Cortex of kidney (tissue), 1 donor: ENCODE measurements at places on chromosomes 3 and 15.

DNA sequence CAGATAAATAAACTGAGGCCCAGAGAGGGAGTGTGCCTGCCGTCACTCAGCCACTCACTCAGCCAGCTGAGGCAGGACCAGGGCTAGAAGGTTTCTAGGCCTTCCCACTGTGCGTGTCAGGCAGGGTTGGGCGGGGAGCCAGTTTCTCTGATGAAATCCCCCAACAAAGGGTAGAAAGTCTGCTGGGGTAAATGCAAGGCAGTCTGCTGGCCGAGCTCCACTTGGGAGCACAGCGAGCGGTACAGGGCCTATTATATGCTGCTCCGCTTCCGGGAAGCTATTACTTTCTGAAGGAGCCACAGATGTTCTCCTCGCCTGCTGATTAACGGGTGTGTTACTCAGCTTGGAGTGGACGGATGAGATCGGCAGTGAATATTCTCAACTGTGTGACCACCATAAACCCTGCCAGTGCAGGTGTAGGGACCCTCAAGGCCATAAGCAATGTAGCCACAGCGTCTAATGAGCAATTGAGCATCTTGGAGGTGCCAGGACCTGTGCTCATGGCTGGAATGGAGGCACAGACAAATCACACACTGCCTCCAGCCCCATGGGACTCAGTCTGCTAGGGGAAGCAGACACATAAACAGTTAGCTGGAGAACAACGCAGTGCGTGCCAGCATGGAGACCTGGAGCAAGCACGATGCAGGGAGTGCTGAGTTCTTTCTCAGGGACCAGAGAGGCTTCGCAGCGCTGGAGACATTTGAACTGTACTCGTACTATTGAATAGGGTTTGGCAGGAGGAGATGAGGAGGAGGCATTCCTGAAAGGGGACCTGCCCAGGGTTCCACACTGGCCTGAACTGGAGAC is 42.1 kb downstream of the CORO2B start:
- no peak for DNase-seq

GRCh38 chr3:120749843-120750242 is 7.3 kb downstream of the GTF2E1 start:
- no peak for DNase-seq

GRCh38 chr3:120855665-120856437 is 52.2 kb upstream of the STXBP5L start:
- no peak for DNase-seq

DNA sequence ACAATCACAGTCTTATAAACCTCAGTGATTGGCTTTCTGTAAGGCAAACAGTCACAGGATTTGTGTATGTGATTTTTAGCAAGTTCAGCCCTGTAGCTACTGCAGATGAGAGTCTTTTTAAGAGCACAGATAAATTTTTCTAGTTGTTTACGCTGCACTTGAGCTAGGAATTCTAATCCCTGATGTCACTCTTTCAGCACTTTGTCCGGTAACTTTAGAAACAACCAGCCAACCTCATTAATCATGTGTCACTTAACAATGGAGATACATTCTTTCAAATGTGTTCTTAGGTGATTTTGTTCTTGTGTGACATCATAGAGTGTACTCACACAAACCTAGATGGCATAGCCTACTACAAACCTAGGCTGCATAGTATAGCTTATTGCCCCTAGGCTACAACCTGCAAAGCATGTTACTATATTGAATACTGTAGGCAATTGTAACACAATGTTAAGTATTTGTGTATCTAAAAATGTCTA is 36.8 kb upstream of the GOLGA6L2 start:
- no peak for DNase-seq

DNA sequence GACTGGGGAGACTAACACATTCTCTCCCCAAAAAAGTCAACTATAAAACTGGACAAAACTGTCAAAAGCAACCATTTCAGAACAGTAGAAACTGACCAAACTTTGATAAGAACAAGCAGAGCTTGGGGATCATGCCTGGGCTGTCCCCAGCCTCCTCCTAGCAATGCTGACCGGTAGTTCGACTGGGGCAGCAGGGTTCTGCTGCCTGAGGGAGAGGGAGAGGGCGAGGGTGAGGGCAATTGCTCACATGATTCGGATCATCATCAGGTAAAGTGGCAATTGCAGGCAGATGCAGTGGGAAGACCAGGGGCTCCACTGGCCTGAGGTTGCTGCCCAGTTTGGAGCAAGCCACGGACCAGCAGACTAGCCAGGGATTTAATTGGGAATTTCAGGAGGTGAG is 88.6 kb downstream of the OSBPL10 start:
- no peak for DNase-seq

GRCh38 chr3:20280257-20280656 is 94.3 kb upstream of the SGO1 start:
- DNase-seq: no peak

DNA sequence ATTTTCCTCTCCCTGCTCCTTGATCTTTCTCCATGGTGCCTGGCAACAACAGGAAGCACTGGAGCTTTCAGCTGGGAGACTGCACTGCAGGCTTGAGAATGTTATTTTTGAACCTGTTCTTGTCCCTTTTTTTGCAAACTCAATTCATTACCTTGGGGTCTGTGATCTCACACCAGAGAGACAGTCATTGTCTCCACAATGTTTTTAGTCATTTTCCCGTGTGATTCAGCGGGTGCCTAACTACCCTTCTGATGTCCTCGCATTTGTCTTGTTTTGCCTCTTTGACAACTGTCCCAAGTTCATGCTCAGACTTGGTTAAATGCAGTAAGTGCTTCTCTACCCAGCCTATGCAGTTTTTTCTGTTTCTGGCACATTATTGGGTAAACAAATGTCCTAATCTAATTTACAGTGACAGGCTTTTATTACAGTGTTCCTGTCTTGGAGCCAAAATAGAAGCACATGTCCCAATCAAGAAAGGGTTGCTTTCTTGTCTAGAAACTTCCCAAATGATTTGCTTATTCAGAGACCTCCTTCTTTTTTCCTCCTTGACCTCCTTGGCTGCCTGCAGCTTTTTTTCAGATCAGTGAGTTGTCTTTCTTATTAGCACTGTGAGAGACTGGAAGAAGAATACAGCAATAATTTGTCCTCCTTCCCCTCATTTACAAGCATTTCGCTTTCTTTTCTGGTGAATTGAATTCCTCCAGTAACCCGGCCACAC is 162.4 kb downstream of the NSUN3 start:
- DNase-seq: no peak

GRCh38 chr3:32869513-32870047 is 51.8 kb downstream of the TRIM71 start:
- DNase-seq: no peak

DNA sequence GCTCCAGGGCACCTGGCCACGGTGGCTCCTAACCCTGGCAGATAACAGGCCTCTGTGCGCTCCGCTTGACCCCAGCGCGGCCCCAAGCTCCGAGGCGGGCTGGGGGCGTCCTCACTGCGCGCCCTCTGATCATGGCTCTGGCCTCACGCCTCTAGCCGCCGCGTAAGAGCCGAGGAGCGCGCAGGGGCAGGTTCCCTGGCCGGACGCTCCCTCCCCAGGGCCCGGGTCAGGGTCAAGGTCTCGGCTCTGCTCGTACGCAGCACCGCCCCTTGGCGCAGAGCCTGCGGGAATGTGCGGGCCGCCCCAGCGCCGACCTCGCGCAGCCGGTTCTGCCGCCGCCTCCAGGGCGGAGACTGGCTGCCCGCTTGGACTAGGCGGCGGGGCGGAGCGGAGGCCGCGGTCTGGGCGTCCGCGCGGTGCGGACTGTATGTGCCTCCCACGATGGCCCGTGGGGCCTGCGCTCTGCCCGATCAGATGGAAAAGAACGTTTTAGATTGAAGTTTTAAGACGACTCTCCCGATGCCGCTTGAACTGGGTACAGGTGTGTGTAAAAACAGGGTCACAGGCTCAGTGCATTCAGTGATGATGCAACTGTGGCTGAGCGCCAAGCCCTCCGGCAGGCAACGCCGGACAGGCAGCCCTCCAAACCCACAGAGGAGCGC is 40.8 kb downstream of the CHST14 start:
- no peak for DNase-seq

- no peak for DNase-seq
Observed at GRCh38 chr15:92079047-92079446, 225.5 kb downstream of the SLCO3A1 start.

DNA sequence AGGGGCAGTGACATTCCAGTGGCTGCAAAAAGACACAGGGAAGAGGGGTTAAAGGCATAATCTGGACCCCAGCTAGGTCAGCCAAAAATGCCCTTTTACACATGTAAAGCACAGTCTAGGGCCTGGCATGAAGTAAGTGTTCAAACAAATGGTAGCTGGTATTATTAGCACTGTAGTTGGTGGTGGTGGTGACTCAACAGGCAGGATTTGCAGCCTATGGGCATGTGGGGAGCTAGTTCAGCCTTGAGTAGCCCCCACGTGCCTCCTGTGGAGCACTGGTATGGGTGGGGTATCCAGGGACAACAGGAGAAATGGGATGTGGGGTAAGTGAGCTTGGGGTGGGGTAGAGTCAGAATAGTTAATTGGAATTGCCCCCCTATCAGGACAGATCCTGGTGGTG is 27.6 kb downstream of the DNASE1L3 start:
- DNase-seq: no peak

GRCh38 chr3:23713641-23714040 is 92.1 kb upstream of the UBE2E1 start:
- DNase-seq: no peak

GRCh38 chr3:40885430-40885829 is 313.9 kb upstream of the CTNNB1 start:
- no peak for DNase-seq

DNA sequence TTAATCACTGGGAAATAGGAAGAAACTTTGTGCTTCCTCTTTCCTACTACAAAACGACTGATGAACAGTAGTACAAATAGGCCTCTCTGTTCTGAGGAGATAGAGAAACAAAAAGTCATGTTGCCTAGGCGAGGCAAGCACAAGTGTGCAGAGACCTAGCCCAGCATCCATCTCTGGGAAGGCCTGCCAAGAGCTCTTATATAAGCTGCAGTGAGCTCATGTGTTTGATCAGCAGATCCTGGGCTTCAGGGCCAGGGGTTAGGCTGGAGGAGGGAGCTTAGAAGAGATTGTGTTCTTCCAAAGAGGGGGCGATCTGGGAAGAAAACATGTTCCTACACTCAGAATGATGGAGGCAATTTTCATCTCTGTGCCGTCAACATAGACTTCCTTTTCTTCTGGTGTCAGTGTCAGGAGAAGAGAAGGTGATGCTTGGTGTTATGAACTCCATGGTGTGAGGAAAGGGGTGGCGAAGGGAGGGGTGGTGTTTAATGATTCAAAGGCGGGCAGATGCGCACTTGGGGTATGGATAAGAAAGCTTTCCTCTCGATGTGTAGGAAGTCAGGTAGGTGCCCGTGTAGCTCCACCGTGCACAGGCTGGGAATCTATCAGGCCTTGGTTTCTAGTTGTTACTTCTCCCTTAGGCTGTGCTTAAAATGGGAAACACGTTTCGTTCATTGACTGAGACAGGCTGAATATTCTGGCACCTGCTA is 29.5 kb upstream of the ETV5 start:
- no peak for DNase-seq

DNA sequence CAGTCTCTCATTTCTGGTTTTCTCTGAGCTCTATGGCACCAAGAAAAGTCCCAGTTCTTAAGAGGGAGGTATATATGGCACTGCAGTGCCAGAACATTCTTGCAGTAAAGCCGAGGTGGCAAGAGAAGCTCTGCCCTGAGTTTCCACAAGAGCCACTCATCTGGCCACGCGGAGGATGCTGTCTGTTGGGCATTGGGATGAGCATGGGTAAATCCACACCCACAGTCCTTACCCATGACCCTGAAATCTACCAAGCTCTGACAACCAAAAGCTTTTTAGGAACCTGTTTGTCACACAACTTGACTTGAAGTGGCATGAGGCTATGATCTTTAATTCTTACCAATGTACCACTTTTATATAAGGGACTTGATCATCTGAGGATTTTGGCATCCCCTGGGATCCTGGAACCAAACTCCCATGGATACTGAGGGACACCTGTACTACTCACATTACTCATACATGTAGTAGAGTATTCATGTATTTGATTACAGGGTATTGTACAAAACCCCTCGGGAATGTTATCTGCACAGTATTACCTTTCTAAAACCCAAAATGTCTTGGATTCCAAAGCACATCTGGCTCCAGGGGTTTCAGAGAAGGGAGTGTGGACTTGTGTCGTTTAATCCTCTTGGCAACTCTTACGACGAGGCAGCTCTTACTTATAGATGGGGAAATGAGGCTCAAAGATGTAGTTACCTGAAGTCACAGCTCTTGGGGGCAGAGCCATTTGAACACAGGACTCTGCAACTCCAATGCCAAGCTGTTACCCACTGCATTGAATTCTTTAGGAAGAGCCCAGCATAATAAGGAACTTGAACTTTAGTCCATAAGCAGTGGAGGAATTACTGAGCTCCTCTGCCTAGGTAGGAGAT is 8.8 kb downstream of the RPL32 start:
- no peak for DNase-seq

DNA sequence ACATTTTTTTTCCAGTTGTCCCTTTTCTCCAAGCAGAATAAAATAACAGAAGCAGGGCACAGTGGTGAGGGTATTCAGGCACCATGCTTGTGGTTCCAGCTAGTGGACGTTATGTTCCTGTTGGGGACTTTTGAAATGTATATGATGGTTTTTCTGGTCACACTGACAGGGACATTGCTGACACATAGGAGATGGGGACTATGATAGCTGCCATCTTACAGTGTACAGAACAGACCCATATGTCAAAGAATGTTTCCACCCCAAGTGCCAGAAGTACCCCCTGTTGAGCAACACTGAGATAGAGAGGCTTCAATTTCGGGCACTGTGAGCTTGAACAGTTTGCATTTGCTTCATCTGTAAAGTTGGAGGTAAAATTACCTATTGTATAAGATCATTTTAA is 38.6 kb downstream of the MCTP2 start:
- DNase-seq: no peak

DNA sequence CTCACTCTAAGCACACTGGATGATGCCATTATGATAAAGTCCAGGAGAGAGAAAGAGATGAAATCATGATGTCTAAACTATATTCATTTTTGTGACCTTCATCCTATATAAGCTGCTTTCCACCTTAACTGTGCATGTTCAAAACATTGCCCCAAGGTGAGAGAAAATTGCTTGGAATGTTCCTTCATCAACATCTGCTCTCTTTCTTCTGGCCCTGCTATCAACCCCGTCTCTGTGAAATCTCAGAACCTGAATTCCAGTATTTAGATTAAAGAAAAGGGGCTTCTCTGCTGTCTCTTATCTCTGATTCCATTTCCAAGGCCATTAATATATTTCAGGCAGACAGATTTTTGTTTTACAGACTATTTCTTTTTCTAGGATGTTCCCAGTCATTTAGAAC is 47.3 kb upstream of the PHLDB2 start:
- DNase-seq: no peak

GRCh38 chr15:73233623-73234022 is 135.1 kb downstream of the HCN4 start:
- DNase-seq: no peak
